Melanocyte of skin (primary cell): ENCODE measurements at places on chromosomes 1 and 21. TPM values are rescaled to one million over a fixed set of nuclear protein-coding genes. Genes with fewer than 3 reads are reported as not detected.

The HTR6 gene
- not detected in 2 replicates for total RNA-seq

The KRTAP13-4 gene
- not detected in 2 replicates for total RNA-seq

The SPOCD1 gene
- 5.5 and 6.2 TPM in 2 replicates for total RNA-seq

The LRRC42 gene
- 30.8 and 32.0 TPM in 2 replicates for total RNA-seq

The PARS2 gene
- total RNA-seq, result 5.9 and 6.9 TPM in 2 replicates

The TRIM46 gene
- total RNA-seq, result 2.5 and 3.4 TPM in 2 replicates

The ATP5IF1 gene
- total RNA-seq, result 65.6 and 91.3 TPM in 2 replicates

The LAMB3 gene
- 2.4 and 4.4 TPM in 2 replicates for total RNA-seq

The OSBPL9 gene
- 145 and 172 TPM in 2 replicates for total RNA-seq

The C1QA gene
- total RNA-seq, result not detected in 2 replicates

The C8A gene
- total RNA-seq, result not detected in 2 replicates

The PLEKHN1 gene
- not detected in 2 replicates for total RNA-seq

The CD1B gene
- not detected in 2 replicates for total RNA-seq
